Fibroblast of lung (primary cell): ENCODE measurements at places on chromosomes 1 and 21.

DNA sequence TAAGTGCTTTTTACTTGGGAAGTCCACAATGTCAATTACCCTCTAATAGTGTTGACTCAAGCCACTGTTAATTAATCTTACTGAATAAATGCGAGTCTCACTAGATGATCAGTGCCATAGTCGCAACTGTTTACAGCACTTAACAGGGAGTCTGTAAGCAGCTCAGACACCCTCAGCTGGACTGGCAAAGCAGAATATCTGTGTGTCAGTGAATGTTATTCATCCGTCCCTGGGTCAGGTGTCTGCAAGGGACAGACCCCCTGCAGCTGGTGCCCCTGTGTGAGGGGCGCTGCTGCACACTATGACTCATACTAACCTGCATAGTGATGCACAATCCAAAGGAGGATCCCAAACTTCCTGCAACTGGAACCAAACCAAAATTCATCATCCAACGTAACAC is 306.5 kb downstream of the HHIPL2 start:
- DNase-seq, result no peak

DNA sequence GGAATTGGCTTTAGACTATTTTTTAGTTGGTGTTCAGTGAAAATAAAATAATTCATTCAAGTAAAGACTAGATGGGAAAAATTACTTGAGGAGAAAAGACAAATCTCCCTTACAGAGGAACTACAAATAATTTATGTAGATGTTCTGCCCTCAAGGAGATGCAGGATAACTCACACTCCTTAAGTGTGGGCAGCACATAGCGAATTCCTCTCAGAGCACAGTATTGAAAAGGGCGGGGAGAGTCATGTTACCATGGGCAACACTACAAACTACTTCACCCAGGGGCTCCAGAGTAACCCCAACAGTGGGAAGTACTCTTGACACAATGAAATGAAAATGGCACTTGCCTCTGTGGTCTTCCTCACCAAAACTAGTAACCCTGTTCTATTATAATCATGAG is 20.6 kb upstream of the LAMC2 start:
- DNase-seq, result peak; percentile 34

DNA sequence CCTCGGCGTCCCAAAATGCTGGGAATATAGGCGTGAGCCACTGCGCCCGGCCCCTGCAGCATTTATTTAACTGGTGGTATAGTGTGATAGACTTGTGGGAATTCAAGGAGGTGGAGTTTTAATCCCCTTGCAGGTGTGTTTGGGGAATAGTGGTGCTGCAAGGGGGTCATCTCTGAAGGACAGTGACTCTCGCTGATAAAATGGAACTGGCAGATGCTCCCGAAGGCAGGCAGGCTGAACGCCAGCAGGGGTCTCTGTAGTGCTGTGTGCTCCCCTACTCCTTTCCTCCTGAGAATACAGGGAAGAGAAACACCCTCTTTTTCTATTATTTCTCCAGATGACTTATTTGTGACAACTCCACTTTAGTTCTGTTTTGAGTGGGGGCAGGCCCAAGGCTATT is 4.0 kb downstream of the OSCP1 start:
- DNase-seq, result no peak

DNA sequence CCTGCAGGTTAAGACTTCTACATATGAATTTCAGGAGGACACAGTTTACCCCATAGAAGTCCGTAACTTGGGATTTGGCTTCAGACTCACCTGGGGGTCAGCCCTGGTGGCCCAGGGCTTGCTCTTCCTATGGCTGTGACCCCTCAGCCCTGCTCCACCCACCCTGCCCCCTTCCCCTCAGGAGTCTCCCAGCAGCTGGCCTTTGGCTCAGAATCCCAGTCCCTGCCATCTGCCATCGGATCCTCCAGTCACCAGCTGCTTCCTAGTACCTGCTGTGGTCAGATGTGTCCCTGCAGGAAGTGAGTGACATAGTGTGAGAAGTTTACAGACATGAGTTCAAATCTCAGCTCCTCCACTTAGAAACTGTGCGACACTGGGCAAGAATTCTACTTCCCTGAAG is 332.6 kb downstream of the NPHP4 start:
- DNase-seq, result no peak

DNA sequence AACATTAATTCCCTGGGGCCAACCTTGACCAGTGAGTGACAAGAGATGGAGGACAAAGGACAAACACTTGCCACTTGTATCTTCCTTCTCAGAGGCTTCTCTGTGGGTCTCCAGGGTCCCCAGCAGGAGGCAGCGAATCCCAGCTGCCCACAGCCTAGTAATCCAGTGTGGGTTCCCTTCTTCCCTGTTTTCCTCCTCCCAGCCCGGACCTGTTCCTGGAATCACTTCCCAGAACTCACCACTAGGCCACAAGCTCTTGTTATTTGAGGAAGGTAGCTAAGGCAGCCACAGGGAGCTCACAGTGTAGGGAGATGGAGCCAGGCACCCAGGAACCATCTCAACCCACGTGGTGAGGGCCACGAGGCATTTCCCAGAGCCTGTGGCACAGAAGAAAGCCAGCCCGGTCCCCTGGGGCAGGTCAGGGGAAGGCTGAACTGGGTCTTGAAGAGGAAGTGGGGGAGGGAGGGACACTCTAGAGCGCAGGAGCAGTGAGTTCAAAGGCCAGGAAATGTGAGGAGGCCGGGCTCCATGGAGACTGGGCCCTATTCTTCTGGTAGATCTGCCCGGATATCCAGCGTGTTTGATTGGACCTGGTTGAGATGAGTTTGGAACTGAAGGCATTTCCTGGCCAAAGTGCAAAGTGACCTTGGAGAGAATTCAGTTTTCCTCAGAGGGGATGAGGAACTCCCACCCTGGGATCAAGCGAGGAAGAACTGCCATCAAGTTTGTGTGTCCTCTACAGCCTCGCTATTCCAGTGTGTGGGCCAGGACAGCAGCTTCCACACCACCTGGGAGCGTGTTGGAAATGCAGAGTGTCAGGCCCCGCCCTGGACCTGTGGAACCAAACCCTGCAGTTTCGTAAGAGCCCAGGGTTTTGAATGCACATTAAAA is 20.3 kb upstream of the C2CD2 start:
- DNase-seq, result no peak

- DNase-seq, result no peak
Measured at GRCh38 chr1:3614755-3615742, 3.7 kb upstream of the MEGF6 start.

DNA sequence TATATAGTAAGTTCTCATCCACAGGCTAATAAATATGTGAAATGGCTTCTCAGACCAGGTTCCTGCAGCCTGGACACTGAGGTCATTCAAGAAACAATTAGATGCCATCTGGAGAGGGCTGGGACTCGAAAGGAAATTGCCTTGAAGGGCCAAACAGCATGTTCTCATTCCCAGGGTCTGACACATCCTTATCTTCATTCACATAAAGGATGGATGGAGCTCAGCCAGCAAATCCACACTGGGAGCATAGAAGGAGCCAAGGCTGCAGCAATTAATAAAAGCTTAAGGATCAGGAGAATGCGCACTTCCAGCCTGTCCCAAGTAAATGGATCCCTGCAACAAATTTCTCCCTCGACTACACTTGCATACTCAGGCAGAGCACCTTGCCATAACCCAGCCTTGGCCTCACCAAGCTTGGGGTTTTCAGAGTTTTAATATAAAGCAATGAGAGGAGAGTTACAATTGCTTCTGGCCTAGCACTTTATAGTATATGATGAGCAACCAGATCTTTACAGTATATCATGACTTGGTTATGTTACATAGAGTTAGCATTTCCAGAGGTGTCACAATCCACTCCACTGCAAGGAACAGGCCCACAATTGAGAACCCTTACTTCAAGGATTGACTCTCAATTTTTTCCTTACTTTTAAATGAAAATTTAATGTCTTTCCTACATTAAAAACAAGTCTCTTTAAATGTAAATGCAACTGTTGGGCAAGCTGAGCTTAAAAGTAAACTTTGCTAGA is 55.9 kb downstream of the BCAR3 start:
- peak; percentile 89 for DNase-seq

GRCh38 chr1:62230718-62231117 is 36.1 kb downstream of the L1TD1 start:
- DNase-seq, result no peak
